ENCODE measurements at places on chromosomes 13 and 19.

DNA sequence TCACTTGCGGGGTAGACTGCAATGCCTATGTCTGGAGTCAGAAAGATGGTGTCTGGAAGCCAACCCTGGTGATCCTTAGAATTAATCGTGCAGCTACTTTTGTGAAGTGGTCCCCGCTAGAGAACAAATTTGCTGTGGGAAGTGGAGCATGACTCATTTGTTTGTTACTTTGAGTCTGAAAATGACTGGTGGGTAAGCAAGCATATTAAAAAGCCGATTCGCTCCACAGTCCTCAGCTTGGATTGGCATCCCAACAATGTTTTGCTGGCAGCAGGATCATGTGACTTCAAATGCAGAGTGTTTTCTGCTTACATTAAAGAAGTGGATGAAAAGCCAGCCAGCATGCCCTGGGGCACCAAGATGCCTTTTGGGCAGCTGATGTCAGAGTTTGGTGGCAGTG is 9.5 kb upstream of the ERVV-1 start:
- no peak for DNase-seq

DNA sequence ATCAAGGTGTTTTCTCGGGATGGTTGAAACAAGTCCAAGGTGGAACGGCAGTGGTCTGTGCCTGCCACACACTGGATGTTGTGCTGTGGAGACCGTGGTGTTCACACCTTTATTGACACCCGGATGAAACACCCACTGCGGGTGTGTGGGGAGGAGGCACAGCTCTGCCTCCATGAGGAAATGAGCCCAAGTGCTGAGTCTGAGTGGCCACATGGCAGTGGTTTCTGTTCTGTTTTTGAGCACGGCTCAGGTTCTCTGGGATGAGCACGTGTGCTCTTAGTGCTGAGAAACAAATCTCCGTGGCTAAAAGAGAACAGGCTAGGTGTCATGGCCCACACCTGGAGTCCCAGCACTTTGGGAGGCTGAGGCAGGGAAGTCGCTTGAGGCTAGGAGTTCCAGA is 29.5 kb downstream of the UPF1 start:
- no peak for DNase-seq

GRCh38 chr19:17266589-17266974 is 661 bp upstream of the BABAM1 start:
- DNase-seq, result no peak

DNA sequence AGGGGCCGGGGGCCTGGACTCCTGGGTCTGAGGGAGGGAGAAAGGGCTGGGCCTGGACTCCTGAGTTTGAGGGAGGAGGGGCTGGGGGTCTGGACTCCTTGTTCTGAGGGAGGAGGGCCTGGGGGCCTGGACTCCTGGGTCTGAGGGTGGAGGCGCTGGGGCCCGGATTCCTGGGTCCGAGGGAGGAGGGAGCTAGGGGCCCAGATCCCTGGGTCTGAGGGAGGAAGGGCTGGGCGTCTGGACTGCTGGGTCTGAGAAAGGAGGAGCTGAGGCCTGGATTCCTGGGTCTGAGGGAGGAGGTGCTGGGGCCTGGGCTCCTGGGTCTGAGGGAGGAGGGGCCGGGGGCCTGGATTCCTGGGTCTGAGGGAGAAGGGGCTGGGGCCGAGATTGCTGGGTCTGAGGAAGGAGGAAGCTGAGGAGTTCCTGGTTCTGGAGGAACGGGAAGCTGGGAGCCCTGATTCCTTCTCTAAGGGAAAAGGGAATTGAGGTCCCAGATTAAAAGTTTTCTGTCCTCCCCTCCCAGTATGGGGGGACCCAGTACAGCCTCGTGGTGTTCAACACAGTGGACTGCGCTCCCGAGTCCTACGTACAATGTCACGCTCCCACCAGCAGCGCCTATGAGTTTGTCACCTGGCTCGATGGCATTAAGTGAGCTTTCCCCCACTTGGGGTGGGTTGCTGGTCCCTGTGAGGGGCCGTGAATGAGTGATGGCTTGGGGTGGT is 721 bp downstream of the MED25 start:
- DNase-seq, result no peak

GRCh38 chr19:13556552-13556951 is 50.3 kb upstream of the CACNA1A start:
- DNase-seq, result no peak

Data from cortex of kidney (tissue), 1 donor.